ENCODE measurements at places on chromosomes 6 and 20.
A peak's percentile ranks its signal among the peaks of the same experiment; 100 is the strongest.

GRCh38 chr6:25968769-25969168 is 6.2 kb downstream of the TRIM38 start:
- DNase-seq = no peak

GRCh38 chr6:92521553-92521952 is 897.8 kb downstream of the EPHA7 start:
- no peak for DNase-seq

DNA sequence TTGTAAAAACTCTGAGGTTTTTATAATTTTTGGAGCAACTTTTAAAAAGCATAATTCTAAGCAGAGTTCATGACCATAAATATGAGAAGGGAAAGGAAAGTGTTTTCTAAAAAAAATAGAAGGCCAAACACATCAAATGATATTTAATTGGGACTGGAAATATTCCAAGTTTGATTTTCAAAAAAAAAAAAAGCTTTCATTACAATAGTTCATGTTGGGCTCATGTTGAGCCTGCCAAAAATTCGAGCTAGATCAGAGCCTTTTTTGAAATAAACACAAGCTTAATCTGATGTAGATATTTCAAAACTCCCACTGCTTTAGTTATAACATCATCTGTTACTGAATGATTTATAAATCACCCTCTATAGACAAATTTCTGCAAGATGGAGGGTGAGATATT is 163.4 kb upstream of the DEFB112 start:
- DNase-seq = no peak

GRCh38 chr6:166413491-166413951 is 30.8 kb upstream of the MPC1 start:
- DNase-seq = no peak

- no peak for DNase-seq
Measured at GRCh38 chr6:4381381-4381780, 246.0 kb upstream of the ECI2 start.

- no peak for DNase-seq
Measured at GRCh38 chr6:40963019-40963418, 76.0 kb downstream of the UNC5CL start.

DNA sequence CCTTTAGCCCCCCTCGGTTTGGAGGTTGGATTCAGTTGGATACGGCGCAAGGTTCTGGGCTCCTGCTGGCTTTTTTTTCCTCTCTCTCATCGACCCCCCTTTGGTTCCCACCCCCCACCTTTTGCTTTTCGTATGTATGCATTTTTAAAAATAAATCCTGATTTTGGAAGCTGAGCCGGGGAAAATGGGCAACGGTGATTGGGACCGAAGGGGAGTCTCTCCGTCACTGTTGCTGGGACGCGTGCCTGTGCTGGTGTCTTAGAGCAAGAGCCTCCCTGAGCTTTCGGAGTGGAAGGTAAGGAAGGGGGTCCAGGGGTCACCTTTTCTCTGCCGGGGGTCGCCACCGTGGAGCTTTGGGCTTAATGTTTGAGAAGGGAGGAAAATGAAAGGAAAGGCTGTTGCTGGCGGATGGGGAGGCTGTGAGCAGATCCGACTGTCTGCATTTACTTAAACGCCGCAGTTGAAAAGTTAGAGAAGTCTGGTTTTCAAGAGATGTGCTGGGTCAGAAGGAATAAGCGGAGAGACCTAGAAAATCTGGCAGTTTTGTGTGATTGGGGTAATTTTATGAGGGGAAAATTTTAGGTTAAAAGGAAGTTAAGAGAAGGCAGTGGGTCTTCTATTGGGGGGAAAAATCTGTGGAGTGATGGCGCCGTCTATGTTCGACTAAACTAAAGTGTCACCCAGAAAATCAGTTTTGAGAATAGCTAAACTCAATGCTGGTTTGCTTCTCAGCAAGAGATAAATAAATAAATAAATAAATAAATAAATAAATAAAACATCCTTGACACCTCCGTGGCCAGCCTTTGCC is 828 bp downstream of the ADGRB3 start:
- no peak for DNase-seq

GRCh38 chr20:41306061-41306727 is 11.3 kb downstream of the ZHX3 start:
- no peak for DNase-seq

DNA sequence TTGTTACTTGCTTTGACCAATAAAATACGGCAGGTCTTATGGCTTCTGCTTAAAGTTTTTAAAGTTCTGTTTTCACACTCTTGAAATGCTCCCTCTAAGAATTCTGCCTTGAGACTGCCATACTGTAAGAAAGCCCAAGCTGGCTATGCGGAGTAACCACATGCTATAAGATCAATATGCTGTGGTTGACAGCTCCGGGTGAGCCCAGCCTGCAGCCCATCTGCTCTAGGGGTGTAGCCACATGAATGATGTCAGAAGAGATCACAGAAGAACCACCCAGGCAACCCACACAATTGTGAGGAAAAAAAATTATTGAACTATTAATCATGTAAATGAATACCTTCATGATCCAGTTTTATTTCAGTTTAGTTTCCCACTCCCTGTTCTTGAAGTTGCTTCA is 26.1 kb upstream of the SH3BGRL2 start:
- DNase-seq = no peak

DNA sequence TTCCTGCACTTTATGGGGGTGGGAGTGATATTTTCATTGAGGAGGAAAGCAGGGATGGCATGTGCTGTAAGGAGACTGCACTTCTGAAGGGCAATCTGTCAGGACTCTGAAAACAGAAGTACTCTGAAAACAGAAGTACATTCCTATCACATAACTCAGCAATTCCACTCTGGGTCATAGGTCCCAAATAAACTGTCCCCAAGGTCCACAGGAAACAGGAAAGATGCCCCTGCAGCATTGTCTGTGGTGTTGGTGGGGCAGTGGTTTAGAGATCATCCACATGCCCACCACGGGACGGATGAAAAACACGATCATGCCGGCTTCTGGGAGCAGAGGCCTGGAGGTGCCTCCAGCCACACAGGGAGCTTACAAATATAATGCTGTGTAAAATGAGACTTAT is 150.3 kb downstream of the OTOR start:
- DNase-seq = no peak

- no peak for DNase-seq
Measured at GRCh38 chr6:168088161-168089053, 9.4 kb upstream of the FRMD1 start.

GRCh38 chr6:24497254-24497970 is 2.6 kb downstream of the ALDH5A1 start:
- DNase-seq = no peak

DNA sequence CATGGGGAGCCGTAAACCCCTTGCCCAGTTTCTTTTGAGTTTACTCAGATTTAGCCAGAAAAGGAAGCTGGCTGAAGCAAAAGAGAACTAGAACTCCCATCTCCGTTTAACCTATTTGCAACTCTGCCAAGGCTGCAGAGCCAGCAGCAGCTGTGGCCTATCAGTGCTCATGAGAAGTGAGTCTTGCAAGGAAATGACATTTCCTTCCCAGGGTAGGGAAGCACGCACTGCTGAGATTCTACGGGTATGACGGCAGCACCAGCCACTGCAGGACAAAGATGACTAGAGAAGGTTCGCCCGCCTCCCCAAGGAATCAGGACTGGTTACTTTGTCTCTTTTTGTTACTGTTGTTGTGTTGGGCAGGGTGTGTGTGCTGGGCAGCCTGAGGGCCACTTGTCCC is 47.6 kb downstream of the PPP1R3G start:
- no peak for DNase-seq

DNA sequence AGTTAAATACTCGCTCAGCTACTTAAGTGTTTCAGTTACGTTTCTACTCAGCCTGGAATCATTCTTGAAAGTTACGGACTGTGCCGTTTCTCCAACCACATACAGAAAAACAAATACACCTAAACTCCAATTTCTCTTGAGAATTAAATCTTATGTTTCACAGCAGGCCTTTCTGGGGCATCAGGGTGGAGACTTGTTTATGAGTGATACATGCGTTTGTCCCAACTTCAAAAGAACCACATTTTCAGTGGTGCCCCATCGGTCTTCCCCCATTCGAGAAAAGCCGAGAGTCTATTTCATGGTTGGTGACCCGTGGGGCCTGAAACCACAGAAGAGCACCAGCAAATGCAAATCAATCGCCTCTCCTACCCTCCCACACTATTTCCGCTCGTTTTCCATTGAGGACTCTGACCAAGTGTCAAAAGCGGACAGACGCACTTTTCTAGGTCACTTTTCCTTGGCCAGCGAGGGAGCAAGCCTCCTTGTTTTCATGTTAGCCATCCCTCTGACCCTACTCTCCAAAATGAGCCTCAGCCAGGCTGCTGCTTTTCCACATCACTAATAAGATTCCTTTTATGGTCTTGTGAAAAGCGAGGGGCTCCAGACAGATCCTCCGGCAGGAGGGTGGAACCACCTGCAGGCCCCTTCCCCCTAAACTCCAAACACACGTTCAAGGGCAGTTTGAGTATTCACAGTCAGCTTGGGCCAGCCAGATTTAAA is 3.1 kb downstream of the JAG1 start:
- no peak for DNase-seq

- no peak for DNase-seq
Measured at GRCh38 chr6:115945306-115945705, 115.4 kb downstream of the FRK start.

DNA sequence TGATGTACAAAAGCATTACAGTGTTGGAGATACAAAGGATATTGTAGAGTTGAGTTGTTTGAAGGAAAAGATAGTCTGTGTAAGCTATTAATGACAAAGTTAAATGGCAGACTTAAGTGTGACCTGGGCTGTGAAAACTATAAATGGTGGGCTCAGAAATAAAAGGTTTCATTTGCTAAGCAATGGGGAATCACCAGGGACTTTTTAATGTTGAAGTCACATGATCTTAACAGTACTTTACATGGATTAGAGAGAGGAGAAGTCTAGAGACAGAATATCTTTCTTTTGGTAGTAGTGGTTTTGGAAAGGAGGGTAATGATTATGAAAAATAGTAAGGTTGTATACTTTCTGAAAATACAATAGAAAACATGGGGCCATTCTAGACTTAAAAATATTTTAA is 67.1 kb downstream of the SCAF8 start:
- no peak for DNase-seq

DNA sequence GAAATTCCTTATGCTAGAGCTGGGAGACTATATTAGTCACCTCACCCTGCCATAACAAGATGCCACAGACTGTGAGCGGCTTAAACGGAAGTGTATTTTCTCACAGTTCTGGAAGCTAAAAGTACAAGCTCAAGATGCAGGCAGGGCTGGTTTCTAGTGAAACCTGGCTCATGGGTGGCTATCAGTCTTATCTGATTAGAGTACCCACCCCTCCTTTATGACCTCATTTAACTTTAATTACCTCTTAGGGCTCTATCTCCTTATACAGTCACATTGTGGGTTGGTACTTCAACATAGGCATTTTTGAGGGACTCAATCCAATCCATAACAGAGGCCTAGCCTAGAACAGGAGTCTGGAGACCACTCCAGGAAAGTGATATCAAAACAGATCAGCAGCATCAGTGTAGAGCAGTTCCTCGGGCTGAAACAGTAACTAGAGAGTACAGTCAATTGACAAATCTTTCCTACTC is 2.3 kb upstream of the SNRNP48 start:
- DNase-seq = no peak

GRCh38 chr6:2790588-2791449 is 25.6 kb downstream of the WRNIP1 start:
- DNase-seq = peak; percentile 37

DNA sequence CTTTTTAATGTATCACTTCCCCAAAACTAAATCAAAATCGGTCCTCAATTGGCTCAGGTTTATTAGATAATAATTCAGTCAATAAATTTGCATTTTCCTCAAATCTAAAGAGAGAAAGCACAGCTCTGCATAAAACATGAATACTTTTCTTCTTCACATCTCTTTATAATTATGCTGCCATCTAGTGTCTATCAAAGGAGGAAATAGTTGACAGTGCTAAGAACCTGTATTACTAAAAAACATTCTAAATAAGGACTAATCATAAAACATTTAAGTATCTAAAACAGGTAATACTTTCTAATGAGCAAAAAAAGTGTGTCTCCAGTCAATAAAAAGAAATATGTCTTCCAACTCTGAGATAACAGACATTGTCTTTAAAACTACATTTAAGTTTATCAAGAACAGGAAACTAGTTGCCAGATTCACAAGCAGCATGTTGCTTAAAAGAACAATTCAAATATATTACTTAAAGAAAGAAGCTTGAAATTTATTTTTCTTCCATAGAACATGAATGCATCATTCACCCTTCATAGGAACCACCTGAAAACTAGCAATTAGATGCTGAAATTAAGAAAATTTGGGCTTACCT is 56.5 kb upstream of the DST start:
- DNase-seq = no peak

DNA sequence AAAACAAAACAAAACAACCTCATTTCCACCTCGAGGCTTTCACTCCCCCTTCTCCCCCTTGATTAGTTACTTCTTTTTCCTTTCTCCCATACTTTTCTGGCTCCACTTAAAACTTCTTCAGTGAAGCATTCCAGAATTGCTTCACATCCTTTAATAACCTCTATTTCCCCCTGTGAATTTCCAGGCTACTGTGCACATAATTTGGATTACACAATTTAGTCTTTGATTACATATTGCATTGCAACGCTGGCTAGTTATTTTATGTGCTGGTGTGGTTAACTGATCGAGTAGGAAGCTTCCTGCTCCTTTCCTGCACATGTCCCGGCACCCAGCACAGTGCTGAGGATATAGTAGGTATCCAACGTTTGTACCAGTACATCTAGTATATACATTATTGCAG is 28.1 kb upstream of the EEF1E1 start:
- no peak for DNase-seq

DNA sequence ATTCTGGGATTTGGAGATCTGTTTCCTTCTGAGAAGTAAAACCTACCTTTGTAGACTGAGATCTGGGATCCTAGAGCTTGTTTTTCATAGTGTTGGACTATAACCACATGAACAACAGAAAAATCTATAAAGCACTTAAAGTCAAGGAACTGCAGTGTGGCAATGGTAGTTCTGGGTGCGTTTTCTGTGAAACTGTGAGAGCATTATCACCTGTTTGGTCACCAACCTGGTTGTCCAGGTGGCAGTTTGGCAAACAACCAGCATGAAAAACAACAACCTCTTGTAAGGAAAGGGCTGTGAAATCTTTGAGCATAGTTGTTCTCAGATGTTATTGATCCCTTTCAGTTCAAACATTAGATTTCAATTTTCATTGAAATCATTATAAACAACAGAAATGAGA is 215.8 kb upstream of the CITED2 start:
- DNase-seq = no peak

DNA sequence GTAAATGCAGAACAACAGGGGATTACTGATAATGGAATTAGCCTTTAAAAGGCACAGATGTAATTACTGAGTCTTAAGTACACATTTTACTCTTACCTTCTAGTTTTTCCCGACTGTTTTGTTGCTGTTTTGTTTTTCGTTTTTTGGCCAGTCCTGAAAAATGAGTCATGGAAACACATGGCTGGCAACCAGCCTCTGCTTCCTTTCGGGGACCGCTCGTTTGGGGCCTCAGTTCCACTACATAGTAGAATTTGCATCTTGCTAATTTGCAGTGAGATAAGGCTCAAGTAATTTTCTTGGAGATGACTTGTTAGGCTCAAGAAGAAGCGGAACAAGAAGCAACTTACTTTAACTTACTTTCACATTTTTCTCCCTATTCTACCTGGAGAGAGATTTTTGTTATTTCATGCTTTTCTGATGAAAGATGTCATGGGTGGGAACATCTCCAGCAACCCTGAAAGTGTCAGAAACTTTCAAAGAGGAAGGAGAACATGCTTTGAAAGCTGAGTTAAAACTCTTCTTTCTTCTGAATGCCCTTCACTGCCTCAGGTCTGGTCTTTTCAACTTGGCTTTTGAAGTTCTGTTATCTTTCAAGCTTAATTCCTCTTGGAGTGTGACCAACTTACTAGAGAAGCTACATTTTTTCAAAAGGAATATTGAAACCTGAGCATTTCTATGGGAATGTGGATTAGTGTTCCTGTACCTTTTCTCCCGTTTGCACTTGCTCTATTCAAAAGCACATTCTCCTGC is 71.5 kb upstream of the HDAC2 start:
- DNase-seq = no peak

Measured in stimulated activated CD8-positive, alpha-beta memory T cell treated with anti-CD3 and anti-CD28 coated beads, Interleukin-4, amount 100 ng/mL, for 24 hours (primary cell).